ENCODE measurements at places on chromosomes 2 and 18.

- no peak for DNase-seq
Observed at GRCh38 chr2:134440336-134440909, 186.6 kb downstream of the MGAT5 start.

GRCh38 chr2:218419630-218420216 is 800 bp downstream of the VIL1 start:
- DNase-seq: no peak

GRCh38 chr2:199446996-199447576 is 10.7 kb downstream of the SATB2 start:
- no peak for DNase-seq

GRCh38 chr2:166117491-166117890 is 10.3 kb downstream of the SCN1A start:
- no peak for DNase-seq

GRCh38 chr18:46373791-46374190 is 269.6 kb downstream of the HAUS1 start:
- no peak for DNase-seq

- peak; percentile 95 for DNase-seq
Observed at GRCh38 chr2:217105733-217106649, 246.1 kb upstream of the TNP1 start.

DNA sequence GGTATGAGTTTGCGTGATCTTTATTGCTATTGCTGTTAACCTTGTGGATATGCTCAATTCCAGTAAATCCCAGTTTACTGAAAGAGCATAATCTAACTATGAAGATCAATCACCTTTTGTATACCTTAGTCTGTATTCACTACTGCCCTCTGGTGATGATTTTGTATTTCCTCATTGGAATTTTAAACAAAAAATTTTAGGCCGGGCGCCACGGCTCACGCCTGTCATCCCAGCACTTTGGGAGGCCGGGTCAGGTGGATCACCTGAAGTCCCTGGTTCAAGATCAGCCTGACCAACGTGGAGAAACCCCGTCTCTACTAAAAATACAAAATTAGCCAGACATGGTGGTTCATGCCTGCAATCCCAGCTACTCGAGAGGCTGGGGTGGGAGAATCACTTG is 5.1 kb downstream of the COMMD1 start:
- DNase-seq: peak; percentile 37

GRCh38 chr2:10911291-10912075 is at the start of gene KCNF1:
TSS of gene KCNF1 (plus strand) at chr2:10911934. CDS start at chr2:10912427, 493 bp downstream.
- peak; percentile 61 for DNase-seq
